Activated T-helper 17 cell treated with anti-CD3 and anti-CD28 coated beads, Interleukin-2, amount 50 U/mL, for 72 hours (primary cell): ENCODE measurements at places on chromosomes 7 and 10. TPM values are rescaled to one million over a fixed set of nuclear protein-coding genes. Genes with fewer than 3 reads are reported as not detected.

DNA sequence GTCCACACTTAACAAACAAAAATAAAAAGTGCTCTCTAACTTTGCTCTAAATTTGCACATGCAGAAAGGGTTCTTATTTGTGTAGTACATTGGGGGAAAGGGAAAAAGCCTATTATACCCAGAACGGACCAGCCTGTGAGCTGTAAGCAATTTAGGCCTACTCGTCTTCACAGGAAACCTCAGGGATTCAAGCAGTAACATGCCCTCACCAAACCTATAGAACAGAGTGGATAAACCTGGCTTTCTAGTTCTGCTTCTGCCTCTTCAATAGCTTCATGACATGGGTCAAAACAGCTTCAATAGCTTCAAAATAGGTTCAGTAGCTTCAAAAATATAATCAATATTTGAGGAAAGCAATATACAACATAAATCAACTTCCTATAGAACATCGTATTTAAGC is 163.7 kb downstream of the ARL4A start:
- no peak overlapping the region for H3K4me3 ChIP-seq
- no peak for ATAC-seq
- no peaks in the 10 kb centered on the region for H3K4me1 ChIP-seq

Gene NKX2-3
- not detected for total RNA-seq

DNA sequence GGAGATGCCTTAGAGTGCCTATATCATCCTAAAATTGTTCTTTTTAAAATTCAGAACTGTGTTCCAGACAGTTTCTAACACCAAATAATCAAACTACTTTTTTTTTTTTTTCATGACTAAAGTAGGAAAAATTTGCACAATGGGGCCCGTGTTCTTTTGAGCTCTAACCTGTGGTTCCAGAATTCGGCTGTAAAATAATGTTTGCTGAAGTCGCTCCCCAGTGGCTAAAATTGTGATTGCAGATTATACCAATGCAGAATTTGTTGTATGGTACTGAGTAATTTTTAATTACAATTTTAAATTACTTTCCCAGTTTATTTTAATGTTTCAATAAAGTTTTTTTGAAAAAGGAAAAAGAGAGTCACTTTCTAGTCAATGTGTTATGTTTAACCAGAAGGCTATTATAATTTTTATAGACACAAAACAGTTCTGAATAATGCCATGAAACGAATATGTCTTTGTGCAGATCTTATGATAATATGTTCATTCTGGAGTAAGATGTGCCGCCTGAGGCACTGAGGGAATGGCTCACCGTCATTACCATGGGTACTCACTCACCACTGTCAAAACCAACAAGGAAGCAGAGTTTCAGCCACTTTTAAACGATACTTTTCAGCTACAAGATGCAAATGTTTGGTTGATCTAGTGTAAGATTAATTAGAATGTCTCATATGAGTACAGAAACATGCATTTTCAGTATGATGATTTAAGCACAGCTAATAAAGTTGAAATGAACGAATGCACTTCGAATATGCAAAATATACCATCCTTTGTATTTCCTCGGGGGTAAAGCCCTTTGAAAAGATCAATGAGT is 173.6 kb downstream of the PRKCQ start:
- no peaks in the 10 kb centered on the region for H3K27me3 ChIP-seq
- H3K4me3 ChIP-seq = peak overlapping the region; percentile 90
- peak overlapping the region; percentile 76 for H3K27ac ChIP-seq
- H3K36me3 ChIP-seq = peaks cover 7% of the 10 kb centered on the region
- peaks cover 40% of the 10 kb centered on the region for H3K4me1 ChIP-seq

DNA sequence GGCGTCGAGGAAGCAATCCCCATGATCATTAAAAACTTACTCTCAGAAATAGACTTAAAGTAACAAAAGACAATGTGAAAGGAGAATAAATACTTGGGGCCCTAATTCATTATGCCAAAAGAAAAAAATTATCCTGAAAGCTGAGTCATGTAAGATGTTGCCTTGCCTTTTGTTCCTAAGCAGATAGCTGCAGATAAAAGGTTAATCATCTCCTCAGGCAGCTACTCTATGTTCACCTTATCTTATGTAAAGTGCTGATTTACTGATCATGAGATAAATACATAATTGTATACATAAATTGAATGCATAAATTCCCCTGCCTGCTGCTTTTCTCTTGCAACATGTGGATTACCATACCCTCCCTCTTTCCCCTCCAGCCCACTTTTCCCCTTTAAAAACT is 28.1 kb upstream of the CREB3L2 start:
- H3K4me3 ChIP-seq = no peak overlapping the region
- ATAC-seq = no peak
- no peaks in the 10 kb centered on the region for H3K4me1 ChIP-seq
- H3K36me3 ChIP-seq = no peaks in the 10 kb centered on the region

GRCh38 chr7:156356551-156356950 is 284.0 kb upstream of the RNF32 start:
- H3K4me1 ChIP-seq = no peaks in the 10 kb centered on the region
- no peak for ATAC-seq
- no peaks in the 10 kb centered on the region for H3K36me3 ChIP-seq
- no peak overlapping the region for H3K27ac ChIP-seq

Gene TMEM254
- 8.4 TPM for total RNA-seq
